ENCODE measurements at places on chromosomes 6 and 20.
A peak's percentile ranks its signal among the peaks of the same experiment; 100 is the strongest.

DNA sequence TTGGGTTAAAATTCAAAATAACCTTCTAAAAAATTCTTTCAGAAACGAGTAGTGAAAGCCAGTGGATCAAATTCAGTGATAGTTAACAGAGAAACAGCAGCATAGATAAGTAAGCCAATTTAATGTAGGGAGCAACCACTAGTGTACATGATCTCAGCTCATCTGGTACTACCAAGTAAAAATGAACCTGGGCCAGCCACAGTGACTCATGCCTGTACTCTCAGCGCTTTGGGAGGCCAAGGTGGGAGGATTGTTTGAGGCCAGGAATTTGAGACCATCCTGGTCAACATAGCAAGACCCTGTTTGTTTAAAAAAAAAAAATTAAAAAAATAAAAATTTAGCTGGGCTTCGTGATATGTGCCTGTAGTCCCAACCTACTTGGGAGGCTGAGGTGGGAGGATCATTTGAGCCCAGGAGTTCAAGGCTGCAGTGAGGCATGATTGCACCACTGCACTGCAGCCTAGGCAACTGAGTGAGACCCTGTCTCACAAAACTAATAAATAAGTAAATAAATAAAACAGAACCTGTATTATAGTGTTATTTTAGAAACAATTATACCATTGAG lies 32.4 kb downstream of the CBFA2T2 start:
- DNase-seq, result no peak

GRCh38 chr20:63060057-63060991 lies 53.6 kb upstream of the BHLHE23 start:
- no peak for DNase-seq

- no peak for DNase-seq
Observed at GRCh38 chr20:63259734-63260460, 5.6 kb upstream of the NKAIN4 start.

- no peak for DNase-seq
Observed at GRCh38 chr6:2038092-2038491, 207.3 kb downstream of the GMDS start.

GRCh38 chr6:17959302-17959701 lies 28.1 kb downstream of the KIF13A start:
- DNase-seq, result no peak

- DNase-seq, result no peak
Observed at GRCh38 chr6:81694207-81694606, 58.3 kb downstream of the TENT5A start.

DNA sequence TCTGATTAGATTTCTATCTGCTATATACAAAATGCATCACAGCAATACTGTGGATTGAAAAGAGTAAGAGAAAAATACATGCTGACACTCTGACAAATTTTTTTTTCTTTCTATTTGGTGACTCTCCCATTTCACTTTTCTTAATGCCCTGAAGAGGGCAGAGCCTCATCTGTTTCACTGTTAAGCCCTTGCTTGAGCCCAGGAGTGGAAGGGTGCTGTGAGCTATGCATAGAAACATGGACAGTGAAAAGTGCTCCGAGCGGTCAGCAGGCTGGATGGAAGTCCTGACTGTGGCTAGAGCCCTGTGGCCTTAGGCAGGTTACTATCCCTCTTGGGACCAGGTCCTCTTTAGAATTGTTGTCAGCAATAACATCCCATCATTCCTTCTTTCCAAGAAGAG lies 17.4 kb upstream of the CSE1L start:
- peak; percentile 4 for DNase-seq

GRCh38 chr6:7215131-7215530 lies 97.9 kb downstream of the SSR1 start:
- no peak for DNase-seq

- DNase-seq, result peak; percentile 18
Observed at GRCh38 chr20:38523697-38524096, 51.1 kb downstream of the RALGAPB start.

DNA sequence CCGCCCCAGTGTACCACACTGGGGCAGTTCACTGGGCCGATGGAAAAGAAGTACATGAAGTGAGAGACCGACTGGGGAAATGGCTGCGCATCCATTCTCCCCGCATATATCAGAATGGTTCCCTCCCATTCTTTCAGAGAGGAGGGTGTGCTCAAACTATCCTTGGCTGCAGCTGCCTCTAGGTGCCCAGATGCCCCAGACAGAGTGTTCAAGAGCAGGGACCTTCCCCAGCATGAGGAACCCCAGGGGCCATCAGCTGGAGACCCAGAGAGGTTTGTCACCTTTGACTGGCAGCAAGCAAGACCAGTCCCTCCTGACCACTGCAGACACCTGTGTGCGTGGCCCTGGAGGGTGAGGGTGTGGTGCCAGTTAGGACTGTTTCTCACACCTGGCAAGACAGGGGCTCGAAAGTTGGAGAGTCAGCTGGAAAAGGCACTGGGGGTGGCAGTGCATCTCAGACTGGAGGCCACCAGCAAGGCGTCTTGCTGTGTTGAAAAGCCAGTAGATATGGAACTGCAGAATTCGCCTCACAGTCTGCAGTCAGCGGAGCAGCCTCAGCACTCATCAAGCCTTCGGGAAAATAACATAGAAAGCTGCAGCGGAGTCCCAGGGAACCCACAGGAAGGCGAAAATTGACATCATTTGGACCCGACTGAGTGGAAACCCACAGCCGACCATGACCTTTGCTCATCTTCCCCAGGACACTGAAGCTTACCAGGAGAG lies 76.7 kb downstream of the GPR6 start:
- no peak for DNase-seq

DNA sequence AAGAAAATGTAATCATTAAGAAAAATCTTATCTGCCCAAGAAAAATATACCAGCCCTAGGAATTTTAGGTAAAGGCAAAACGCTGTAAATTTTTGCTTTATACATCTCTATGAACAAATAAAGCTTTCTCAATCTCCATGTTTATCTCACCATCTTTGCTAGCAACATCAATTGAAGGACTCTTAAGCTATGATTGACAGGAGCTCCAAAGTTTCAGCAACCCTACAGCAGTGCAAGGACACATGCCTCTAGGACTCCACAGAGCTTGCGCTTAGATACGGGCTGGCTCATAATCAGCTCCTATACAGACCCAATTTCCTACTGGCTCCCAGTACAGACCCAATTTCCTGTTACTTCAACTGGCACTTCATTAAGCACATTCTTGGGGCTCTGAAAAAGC lies 4.3 kb downstream of the NANP start:
- DNase-seq, result no peak

DNA sequence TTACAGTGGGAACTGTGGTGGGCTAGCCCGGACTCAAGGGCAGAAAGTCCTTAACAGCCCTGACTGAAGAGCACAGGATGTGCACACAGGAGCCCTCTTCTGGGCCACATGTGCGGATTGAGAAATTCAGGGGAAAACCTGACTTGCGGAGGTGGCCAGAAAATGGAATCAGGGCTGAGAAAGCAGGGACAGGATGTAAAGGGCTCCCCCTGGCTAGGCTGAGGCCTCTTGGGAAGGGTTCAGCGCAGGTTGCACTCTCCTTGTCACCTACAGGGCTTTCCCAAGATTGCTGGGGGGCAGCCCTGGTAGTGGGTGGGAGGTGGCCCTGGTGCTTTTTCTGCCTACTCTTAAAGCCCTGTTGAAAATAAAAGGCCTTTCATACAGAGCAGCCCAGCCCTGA lies 251.2 kb downstream of the SLC24A3 start:
- DNase-seq, result no peak
